ENCODE measurements at places on chromosomes 3 and 15.

DNA sequence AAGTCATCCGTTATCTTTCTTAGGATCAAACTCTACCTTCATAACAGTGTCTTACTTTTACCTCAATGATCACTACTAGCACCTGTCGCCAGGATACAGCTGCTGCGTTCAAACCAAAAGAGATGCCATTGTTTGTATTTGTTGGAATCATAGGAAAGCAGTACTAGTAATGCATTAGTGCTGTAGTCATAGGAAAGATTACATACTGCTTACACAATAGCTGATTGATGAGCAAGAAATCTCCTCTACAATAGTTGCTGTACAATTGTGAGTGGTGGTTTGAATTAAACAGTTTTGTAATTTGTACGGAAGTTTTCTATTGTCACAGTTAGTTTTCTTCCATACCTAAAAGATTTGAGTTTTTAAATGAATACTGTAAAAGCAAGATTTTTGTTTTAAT lies 21.4 kb downstream of the ACAP2 start:
- DNase-seq = no peak

GRCh38 chr15:29409890-29410289 lies 140.3 kb upstream of the NSMCE3 start:
- DNase-seq = no peak

DNA sequence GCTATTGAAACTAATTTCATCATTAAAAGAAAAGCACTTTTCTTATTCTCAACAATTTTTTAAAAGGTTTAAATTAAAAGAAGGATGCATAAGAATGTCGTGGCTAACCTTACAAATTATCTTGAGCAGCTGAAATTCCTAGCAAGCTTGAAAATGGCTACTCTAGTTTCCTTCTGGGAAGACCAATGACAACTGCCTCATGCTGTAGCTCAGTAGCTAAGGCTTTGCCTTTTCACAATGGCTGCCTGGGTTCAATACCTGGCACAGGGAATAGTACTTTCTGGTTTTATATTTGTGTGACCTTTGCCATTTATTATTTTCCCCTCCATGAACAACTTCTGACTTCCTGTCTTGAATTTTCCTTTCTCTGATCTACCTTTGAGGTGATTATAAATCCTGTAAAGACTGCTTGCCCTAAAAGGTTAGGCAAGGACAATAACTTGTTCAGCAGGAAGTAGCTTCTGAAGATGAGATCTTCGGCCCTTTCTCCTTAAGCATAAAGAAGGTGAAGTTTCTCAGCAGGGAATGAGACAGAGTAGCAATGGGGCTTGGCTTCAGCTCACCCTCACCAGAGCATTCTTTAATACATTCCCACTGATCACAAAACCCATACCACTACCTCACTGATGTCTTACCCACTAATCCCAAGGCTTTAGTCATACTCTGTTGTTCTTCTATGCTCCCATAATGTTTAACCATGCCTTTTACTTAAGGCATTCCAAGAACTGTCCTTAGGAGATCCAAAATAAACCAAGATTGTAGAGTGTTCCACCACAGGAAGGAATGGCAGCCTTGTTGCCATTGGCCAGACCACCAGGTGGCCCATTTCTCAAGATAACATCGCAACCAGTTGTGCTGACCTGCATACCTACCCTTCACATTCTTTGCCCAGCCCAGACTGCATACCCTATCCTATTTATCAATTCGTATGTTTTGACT lies 276.8 kb downstream of the ULK4 start:
- no peak for DNase-seq

DNA sequence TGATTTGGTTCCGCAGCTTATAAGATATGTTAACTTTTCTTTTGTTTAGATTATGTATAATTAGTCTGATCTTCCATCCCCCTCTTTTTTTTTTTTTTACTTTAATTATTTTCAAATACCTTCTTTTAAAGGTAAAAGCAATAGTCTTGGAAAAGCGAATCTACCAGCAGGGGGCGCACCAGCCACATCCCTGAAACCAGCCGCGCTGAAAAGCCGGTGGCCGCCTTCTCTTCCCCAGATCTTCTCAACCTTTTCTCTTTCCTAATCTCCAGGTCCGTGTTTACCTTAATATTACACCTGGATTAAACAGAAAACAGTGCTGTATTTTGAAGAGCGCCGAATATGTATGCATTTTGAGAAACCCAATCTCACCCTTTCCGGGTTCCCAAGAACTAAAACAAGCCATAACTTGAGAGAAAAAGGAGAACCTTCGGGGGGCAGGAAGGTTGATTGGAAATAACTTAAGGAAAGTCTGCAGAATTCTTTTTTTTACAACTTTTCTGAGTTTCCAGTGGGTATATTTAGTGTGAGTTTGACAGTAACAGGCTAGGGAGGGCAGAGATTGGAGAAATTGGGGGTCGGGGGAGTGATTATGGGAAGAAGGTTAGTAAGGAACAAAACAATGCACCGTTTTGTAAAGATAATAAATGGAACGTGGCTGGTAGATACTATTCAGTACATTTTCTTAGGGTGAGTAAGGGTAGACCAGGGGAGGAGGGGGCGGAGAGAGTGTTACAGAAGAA lies 2.0 kb upstream of the SOX2 start:
- peak; percentile 88 for DNase-seq

GRCh38 chr15:40762919-40763800 lies 708 bp upstream of the GCHFR start:
- DNase-seq = peak; percentile 64

DNA sequence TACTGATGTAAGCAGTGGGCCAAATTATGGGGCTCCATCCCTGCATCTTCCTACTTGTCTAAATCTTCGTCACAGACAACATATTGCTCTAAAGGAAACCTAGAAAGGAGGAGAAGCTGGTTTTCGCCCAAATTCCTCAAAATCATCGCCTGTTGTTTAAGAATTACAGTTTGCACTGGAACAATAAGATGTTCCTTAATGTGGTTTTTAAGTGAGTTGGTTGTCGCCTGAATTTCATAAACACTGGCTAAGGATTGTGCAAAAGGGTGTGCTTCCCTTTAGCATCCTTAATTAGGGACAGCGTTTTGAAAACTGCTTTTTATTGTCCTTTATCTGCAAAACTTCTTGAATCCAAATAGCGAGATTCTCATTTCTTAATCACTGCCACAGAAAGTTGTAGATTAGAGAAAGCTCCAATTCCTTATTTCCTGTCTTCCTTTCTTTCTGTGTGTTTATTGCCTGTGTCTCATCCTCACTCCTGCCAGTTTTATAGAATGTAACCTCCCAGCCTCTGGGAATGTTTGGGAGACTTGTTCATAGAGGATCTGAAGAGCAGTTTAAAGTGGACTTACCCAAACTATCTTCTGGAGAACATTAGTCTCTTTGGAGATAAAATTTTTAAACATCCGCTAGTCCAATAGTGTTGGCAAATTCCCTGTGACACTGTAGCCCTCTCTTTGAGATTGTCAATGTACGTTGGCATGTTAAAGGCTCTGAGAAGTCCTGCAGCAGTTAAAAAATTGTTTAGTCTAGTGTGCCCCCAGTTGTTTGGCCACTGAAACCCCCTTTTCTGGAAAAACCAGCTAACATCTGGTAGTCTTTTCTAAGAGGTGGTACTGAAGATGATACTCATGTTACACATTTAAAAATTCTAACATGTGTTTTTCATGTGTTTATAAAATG lies 50.4 kb downstream of the FLNB start:
- no peak for DNase-seq

DNA sequence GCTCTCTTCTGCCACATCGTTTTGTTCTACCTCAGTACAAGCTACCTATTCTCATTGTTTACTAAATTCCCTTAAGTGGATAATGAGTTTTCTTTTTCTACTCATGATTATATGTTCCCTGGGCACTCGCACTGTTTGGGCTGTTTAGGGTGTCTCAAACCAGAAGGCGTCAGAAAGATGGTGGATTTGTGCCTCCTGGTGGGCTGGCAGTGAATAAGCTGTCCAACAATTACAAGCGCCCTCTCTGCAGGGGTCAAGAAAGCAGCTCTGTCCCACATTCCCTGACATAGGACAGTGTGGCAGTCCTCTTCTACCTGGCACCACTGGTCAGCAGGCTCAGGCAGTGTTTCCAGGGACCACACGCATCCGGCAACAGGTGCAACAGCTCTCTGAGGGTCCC lies 173.4 kb upstream of the PPP2R3A start:
- no peak for DNase-seq

DNA sequence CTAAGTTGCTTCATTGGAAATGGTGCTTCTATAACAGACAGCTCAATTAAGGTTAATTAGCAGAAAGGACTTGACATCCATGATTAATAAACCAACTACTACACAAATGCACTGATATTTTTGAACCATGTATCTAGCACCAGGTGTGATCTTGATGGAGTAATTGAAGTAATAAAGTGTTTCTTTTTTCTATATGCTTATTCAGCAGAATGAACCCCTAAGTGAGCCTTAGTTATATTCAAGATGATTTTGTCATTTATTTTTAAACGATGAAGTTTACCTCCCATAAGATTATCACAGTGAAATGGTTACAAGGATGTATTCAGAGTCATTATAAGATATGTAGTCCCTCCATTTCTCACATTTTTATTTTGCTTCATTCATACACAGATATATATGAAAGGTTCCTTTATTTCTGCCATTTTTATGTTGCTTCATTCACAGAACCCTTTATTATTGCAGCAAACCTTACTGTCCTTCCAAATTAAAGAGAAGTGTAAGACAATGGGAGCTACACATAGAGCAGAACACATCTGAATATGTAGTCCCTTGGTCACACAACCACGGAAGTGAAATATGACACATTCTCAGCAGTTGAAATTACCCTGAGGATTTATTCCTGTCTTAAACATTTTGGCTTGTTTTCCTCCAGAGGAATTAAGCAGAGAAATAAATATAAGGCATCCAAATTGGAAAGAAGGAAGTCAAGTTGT lies 295.0 kb downstream of the RAP2B start:
- no peak for DNase-seq

GRCh38 chr15:25486051-25486450 lies 47.2 kb upstream of the UBE3A start:
- DNase-seq = no peak

- no peak for DNase-seq
These were observed 23.8 kb upstream of the OXTR start for GRCh38 chr3:8793242-8793641.

DNA sequence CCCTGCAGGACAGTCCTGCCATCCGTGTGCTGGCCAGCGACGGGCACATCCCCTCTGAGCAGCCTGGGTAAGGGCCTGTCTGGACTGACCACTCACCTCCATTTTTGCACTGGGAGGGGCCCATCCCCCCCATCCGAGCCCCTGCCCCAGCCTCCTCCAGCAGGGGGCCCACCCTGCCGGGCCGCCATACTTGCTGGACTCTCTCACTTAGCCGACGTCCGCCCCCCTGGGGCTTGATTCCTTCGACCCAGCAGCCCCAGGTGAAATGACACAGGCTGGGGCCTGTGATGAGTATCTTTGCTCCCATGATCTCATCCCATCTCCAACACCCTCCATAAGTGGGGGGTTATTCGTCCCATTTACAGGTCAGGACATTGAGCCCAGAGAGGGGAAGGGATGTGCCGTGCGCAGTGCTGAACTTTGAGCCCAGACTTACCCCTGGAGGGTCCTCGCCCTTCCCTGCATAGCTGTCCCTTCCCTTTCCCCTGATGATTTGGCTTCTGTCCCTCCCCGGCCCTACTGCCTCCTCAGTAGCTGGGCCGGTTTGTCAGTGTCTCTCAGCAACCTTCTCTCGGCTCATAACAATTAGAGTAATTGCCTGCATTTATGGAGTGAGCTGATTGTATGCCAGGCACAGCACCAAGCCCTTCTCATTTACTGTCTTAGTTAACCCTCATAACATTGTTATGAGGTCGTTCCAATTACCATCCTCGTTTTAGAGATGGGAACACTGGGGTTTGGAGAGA lies 4.2 kb downstream of the LMAN1L start:
- no peak for DNase-seq

GRCh38 chr15:96764501-96764900 lies 434.0 kb downstream of the NR2F2 start:
- DNase-seq = no peak

- DNase-seq = no peak
These were observed 203.3 kb upstream of the IL12A start for GRCh38 chr3:159785273-159785708.

DNA sequence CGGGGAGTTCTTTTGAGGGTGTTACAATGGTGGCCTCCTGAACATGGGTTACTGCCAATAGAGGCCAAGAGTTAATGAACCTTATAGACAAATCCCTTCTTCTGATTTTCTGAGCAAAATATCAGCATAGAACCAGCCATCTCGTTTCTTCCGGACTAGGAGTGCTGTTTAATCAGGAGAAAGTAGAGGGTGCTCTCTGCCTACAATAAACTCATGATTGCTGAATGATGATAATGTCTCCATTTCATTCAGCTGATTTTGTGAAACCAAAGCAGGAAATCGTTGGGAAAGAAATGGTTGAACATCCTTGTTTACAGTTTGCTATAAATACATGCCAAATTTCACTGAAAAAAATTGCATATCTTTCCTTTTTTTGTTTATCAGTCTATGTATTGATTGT lies 142.8 kb upstream of the PLSCR5 start:
- no peak for DNase-seq
